ENCODE measurements at places on chromosomes 2 and 18.

- no peak for DNase-seq
These were observed 718.9 kb upstream of the FANCL start for GRCh38 chr2:58959996-58960395.

DNA sequence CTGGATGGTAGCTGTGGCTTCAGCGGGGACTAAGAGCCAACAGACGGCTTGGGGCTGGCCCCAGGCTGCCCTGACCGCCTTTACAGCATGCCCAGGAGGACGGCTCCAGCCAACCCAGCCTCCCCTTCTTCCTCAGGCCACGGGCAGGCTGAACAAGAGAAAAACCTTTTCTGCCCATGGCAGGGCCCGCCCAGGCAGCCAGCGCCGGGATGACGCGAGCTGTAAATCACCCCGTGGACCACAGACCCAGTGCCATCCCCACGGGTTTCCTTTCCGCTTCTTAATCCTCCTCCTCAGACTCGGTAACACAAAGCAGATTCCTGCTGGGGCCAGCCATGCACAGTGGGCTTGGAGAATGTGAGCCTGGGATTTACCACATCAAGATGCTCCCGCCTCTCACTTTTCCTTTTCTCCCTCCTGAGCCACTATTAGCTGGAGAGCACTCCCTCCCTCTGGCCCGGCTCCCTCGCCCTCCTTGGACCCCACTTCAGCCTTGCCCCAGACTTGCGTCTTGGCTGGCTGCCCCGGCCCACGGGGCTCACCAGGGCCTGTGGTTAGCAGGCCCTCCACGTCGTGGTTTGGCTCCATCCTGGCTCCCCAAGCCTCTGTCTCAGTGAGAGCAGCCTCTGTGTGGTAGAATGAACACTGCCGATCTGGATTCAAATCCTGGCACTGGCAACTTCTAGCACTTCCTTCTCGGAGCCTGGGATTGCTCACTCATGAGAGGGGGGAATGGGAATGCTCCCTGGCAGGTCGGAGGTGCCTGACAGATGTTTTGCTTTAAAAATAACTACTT is 31.4 kb downstream of the ATOH8 start:
- peak; percentile 89 for DNase-seq

DNA sequence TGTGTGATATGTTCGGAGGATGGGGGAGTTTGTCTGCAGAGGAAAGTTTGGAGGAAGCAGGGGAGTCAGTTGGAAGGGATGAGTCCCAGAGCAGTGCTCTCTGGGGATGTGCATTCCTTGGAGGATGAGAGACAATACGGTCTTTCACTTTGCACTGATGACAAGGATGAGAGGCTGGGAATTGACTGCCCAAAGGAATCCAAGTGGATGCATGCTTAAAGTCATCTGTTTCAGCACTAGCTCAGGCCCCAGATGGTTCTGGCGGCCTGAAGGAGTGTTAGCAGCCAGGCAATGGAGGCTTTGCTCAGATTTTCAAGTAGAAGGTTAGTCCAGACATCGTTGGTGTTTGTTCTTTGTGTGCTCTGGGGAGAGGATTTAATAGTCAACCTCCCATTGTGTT is 100.2 kb downstream of the CRIM1 start:
- DNase-seq = no peak

GRCh38 chr2:1972948-1973347 is 228.6 kb upstream of the PXDN start:
- no peak for DNase-seq

- DNase-seq = no peak
These were observed 155.4 kb upstream of the SPRED2 start for GRCh38 chr2:65587779-65588178.

- no peak for DNase-seq
These were observed 154.2 kb downstream of the FAM210A start for GRCh38 chr18:13572148-13572547.

DNA sequence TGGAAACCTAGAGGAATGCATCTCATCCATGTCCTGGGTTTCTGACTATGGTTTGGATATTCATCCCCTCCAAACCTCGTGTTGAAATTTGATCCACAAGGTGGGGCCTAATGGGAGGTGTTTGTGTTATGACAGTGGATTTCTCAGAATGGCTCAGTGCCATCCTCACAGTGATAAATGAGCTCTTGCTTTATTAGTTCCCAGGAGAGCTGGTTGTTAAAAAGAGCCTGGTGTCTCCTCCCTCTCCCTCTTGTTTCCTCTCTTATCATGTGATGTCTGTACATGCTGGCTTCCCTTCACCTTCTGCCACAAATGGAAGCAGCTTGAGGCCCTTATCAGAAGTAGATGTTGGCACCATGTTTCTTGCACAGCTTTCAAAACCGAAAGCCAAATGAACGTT is 424.3 kb downstream of the DCC start:
- no peak for DNase-seq

DNA sequence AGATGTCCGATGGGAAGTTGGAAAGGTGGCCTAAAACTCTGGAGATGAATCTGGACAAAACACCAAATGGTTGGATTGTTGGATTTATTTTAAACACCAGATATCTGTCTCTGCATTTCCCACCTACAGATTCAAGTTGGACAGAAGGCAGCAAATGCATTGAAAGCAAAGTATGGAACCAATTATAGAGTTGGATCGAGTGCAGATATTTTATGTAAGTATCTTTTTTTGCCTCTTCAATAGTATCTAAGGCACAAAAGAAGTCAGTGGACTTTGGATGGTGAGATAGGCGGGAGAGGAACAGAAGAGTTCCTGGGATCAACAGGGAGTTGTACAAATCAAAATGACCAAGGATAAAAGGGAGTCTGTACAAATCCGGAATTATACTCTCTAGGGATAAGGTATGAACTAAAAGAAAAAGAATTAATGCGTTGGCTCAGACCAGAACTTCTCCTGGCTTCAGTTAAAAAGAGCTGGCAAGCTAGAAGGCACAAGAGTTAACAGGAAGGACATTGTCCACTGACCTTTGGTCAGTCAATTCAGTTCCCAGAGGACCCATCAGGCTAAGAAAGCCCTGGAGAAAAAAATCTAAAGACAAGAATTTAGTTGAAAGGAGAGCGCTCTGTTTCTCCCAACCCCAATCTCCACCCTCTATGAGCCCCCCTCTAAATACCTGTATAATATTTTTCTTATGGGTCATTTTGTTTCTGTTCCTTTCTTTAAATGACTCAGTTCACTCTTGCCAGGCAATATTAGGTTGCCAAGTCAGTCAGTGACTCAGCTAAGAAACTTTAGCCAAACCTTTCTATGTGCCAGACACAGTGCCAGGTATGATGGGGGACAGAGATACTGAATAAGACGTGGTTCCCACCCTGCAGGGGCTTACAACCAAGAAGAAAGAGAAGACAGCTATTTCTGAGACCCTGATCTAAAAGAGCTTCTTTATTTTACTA is 29.1 kb downstream of the CPO start:
- DNase-seq = no peak

DNA sequence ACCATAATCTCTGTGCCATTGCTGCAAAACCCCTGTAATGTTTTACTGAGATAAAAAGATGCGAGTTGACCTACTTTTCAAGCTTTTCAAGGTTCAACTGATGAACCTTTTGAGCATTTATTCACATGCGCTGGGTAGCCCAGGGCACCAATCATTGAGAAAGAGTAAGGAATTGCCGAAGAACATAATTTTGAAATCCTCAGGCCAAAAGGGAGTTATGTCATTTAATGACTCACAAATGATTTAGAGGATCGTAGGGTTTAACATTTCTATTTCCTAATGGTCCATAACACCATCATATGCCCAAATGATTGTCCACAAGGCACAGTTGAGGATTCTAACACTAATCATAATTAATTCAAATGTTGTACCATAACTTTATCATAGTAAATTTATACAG is 20.2 kb upstream of the DLX1 start:
- DNase-seq = no peak

GRCh38 chr2:223734346-223734745 is 103.0 kb downstream of the AP1S3 start:
- no peak for DNase-seq

DNA sequence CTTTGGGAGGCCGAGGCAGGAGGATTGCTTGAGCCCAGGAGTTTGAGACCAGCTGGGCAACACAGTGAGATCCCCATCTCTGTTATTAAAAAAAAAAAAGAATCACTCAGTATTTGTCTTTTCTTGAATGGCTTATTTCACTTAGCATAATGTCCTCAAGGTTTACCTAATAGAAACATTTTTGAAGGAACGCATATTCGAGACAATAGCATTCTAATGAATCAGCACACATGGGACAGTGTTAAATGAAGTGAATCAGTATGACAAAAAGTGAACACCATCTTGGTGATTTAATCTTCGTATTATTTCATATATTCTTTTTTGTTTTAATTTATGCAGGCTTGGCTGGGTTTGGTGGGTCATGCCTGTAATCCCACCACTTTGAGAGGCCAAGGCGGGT is 44.7 kb downstream of the WIPF1 start:
- no peak for DNase-seq

DNA sequence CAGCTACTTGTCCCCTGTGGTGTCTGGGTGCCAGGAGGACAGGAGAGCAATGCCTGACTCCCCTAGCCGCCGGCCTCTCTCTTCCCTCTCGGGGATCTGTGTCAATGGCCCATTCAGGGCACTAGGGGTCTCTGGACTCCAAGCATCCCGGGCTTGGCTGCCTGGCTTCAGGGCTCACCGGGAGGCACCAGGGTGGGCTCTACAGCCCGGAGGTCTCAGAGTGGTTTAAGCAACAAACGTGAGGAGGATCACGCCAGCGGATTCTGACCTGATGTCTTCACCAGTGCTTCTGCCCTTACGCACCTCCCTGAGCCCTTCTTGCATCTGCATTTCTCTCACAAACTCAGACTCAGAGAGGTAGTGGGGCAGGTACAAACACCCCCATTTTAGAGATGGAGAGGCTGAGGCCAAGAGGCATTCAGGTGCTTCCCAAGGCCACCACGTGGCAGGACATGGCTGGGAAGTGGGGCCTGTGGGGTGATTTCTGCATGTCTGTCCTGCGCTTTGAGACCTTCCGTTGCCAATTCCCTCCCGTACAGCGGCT is 243.0 kb downstream of the CELF4 start:
- no peak for DNase-seq

DNA sequence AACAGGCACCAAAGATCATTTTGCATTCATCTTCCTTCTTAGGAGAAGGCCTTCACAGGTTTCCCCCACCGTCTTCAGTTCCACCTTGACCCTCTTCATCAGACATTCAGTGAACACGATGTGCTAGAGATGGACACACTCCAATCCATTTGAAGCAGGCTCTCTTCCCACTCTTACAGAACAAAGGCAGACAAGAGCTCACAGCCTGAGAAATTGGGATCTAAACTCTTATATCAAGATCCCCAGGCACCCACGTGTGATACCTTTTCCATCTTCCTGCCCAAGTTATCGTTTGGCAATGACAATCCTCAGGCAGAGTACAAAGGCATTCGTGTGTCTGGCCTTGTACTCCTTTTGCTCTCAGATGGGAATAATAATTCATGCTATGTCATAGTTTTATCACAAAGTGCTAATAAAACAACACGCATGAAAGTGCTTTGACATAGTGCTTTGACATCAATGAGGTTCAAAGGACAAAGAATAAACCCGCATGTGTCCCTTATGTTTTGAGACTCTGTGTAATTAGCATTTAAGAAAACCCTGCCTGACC is 369.3 kb upstream of the KLHL29 start:
- no peak for DNase-seq

DNA sequence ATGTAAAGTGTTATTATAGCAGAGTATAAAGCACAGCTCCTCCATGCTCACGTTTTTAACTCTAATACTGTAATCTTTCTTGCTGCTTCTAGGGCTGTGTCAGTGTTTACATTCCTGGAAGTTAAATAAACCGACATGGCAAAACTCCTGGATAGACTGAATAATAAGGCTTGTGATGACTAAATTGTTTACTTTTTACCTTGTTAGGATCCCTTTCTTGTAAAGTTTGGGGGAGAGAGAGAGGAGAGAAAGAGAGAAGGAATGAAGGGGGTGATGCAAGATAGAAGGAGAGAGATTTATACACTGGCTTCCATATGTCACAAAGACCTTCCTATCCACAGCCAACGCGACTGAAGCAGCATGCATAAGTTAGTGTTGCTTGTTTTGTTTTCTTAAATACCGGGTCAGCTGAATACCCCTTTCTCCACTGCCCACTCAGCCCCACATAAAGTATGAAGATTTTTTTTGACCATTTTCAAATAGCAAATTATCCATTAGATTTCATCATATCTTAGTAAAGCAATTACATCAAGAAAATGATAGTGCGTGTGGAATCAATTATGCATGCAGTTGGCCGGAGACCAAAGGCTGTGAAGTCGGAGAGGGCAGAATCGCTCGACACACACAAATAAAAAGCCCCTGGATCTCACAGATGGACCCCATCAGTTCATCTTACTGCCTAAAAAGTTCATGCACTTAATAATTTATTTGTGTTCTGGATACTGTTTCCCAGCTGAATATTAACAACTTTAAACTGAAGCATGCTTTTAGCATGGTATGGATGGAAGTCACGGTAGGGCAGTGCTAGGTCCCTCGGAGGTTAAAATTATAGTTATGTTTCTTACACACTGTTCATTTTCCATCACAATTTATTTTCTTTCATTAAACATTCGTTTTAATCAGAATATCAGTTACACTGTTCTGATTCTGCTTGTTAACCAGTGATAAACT is 20.1 kb downstream of the BCL11A start:
- DNase-seq = no peak

- no peak for DNase-seq
These were observed 152.7 kb downstream of the RIF1 start for GRCh38 chr2:151562398-151562797.

- no peak for DNase-seq
These were observed 456.2 kb downstream of the SPAG16 start for GRCh38 chr2:213740453-213740852.

DNA sequence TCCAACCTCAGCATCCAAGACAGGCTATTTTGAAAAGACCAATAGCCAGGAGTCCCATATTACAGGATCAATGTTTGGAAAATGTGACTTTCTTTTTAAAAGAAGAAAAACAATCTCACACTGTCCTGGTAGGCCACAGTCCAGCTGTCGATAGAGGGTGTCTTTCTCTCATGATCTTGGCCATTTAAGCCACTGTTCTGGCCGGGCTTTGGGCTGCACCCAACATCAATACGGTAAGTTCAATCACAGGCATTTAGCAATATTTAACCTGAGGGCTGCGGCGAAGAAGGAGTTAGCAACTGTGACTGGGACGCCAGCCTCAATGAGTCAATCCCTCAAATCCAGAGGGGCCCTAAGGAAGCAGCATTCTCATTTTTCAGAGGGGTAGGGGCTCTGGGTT is 69.0 kb downstream of the CELF4 start:
- DNase-seq = no peak

GRCh38 chr2:225458431-225459117 is 59.1 kb downstream of the NYAP2 start:
- DNase-seq = no peak

DNA sequence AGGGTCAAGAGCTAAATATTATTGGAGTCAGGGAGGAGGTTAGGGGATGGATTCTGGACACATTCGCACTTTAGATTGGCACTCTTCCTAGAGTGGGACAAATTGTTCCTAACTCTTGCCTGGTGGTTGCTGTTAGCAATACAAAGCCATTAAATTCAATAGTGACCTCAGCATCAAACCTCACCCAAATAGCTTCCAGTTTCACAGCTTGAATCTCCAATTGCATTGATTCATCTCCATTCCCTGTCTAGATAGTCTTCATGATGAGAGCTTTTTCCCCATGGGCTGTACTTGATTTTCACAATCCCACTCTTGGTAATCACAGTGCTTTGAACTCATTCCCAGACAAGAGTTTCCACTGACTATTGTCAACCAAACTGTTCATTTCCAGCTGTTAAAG is 585.9 kb upstream of the SYT4 start:
- no peak for DNase-seq

GRCh38 chr2:185663811-185664210 is 74.8 kb upstream of the FSIP2 start:
- DNase-seq = no peak

- DNase-seq = no peak
These were observed 32.5 kb downstream of the RNF152 start for GRCh38 chr18:61860302-61860701.

- DNase-seq = no peak
These were observed 149.7 kb upstream of the HS6ST1 start for GRCh38 chr2:128468186-128468920.
